ENCODE measurements at places on chromosomes 16 and 17.

GRCh38 chr17:32814836-32815235 is 62.1 kb downstream of the MYO1D start:
- no peak for DNase-seq

- DNase-seq, result no peak
Observed at GRCh38 chr17:83189044-83190003, 109.9 kb downstream of the METRNL start.

DNA sequence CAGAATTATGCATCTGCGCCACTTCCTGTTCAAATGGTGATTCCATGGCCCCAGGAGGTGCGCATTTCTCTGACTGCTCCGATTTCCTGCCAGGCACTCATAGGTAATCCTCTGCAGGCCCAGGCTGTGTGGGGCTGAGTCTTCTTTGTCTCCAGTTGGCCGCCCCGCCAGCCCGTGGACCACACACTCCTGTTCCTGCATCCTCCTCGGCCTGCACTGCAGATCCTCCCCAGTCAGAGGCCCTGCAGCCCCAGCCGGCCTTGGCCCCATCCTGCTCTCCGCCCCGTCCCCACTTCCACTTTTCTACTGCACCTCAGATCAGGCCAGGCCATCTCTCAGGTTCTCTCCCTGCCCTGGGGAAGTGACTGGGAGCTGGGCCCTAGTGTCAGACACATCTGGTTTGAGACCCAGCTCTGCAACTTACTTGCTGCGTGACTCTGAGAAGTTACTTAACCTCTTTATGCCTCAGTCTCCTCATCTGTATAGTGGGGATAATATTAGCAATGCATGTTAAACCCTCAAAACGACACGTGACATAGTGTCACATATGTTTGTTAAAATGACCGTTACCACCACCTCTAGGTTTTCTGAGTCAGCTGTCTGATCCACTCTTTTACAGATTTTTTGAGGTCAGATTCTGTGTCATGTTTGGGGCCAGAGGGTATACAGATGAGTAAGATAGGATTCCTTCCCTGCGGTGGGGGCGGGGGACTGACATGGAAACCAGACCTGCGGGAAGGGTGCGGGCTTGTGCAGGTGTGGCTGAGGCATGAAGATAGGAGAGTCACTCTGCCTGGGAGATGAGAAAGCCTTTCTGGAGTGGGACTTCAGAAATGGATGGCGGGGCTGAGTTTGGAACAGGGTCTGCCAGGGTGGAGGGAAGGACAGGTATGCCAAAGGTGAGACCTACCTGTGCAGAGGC is 12.8 kb downstream of the RAB11FIP4 start:
- no peak for DNase-seq

DNA sequence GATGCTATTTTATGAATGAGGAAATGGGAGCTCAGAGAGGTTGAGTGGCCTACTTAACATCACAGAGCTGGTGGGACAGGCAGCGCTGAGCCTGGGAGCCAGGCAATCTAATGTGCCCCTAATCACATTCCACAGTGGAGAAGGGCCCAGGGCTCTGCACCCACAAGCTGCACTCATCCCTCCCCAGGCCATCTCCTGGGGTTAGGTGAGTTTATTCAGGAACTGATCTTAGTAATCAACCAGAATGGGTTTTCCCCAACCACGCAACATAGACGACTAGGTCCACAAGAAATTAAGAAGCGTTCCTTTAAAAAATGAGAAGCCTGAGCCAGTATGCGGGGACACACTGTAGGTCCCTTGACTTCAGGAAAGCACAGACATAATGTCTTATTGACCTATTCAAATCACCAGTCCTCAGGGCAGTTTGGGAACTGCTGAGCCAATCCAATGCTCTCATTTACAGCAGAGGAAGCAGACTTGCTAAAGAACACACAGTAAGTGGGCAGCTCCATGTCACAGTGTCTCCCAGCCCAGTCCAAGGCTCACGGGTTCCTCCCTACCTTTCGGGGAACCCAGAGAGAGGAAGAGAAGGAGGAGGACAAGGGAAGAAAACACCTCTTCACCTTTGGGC is 2.3 kb downstream of the MPP3 start:
- DNase-seq, result no peak

GRCh38 chr16:64469351-64469750 is 652.5 kb downstream of the CDH11 start:
- DNase-seq, result no peak

DNA sequence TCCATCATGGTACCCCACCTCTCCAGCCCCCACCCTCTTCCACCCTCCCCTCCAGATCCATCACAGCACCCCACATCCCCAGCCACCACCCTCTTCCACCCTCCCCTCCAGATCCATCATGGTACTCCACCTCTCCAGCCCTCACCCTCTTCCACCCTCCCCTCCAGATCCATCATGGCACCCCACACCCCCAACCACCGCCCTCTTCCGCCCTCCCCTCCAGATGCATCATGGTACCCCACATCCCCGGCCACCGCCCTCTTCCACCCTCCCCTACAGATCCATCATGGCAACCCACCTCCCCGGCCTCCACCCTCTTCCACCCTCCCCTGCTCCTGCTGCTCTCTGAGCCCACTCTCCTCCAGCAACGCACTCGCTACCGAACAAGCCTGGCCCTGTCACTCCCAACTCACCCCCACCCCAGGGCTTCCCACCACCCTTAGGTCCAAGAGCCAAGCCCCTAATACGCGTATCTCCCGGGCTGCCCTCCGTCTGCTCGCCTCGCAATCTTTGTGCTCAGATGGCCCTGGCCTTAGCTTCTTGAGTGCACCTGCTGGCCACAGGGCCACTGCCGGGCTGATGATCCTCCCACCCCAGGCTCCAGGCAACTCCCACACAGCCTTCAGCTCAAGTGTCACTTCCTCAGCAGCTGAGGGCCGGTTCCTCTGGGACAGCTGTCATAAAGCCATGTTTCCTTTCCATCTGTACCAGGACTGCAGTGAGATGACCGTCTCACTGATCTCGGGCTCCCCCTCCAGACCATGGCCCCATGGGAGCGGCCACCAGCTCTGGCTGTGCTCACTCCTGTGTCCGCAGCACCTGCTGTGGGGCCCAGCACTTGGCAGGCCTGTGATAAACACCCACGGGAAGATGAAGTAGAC is 25.5 kb downstream of the KDM8 start:
- no peak for DNase-seq

DNA sequence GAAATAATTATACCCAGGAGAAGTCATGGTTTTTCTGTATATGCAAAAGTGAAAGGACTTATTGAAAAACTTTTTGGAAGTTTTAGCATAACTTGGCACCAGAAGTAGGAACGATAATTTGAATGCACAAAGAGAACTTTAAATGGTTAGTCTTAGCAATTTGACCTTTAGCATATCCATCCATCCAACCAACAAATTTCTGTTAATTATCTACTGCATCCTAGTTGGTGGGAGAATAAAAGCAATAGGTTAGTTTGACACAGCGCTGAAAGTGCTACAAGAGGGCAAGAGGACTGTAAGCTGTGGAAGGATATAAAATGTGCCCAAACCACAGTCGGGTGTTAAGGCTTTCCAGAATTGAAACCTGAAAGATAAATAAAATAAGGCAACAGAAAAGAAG is 17.6 kb downstream of the SPAG9 start:
- DNase-seq, result no peak

DNA sequence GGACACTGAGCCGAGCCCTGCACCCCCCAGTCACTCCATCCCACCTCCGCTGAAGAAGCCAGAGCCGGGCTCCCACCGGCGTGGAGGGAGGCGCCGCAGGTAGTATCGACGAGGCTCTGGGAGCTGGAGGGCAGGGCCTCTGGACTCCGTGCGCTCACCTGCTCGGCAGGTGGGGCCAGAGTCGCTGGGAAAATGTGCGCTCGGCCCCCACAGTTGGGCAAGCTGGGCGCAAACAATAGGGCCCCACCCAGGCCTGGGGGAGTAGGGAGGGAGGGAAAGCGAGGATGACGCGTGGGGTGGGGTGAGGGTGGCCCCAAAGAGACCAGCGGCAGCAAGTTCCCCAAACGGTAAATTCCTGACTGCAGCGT is 668 bp downstream of the JUP start:
- no peak for DNase-seq

GRCh38 chr16:66309-67182 is 5.9 kb downstream of the RHBDF1 start:
- DNase-seq, result no peak

- DNase-seq, result no peak
Observed at GRCh38 chr17:36697903-36698530, 96.6 kb downstream of the MRM1 start.

DNA sequence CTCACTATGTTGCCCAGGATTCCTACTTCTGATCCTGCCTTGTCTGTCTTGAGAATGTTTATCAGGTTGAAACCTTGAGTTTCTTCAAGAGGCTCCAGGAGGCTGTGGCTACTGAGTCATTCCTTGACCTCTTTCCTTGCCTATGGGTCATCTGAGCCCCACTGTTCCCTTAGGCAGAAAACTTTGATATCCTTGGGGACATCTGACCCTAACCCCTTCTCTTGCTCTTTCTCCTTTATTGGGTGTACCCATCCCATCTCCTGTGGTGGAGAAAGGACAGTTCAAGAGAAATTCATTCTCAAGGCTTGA is 12.5 kb downstream of the ARL4D start:
- DNase-seq, result no peak

DNA sequence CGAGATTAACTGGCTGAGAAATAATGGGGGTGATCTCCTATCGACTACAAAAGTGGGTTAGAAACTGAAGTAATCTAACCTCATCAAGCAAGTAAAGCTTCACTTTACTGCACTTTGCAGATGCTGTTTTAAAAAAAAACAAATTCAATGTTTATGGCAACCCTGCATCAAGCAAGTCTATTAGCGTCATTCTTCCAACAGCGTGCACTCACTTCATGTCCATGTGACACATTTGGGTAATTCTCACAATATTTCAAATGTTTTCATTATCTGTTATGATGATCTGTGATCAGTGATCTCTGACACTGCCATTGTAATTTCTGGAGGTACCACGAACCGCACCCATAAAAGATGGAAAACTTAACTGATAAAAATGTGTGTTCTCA is 70.8 kb downstream of the KANSL1 start:
- no peak for DNase-seq

DNA sequence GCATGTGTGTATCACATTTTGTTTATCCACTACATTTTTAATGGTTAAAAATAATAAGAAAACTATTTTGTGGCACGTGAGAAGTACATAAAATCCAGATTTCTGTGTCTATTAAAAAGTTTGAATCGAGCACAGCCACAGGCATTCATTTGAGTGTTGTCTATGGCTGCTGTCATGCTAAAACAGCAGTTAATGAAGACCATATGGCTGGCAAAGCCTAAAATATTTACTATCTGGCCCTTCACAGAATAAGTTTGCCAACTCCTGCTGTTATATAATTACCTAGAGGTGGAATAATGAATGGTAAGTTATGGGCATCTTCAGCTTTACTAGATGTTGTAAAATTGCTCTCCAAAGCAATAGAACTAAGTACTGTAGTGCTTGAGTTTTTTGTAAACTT is 30.5 kb downstream of the TMEM98 start:
- DNase-seq, result no peak

DNA sequence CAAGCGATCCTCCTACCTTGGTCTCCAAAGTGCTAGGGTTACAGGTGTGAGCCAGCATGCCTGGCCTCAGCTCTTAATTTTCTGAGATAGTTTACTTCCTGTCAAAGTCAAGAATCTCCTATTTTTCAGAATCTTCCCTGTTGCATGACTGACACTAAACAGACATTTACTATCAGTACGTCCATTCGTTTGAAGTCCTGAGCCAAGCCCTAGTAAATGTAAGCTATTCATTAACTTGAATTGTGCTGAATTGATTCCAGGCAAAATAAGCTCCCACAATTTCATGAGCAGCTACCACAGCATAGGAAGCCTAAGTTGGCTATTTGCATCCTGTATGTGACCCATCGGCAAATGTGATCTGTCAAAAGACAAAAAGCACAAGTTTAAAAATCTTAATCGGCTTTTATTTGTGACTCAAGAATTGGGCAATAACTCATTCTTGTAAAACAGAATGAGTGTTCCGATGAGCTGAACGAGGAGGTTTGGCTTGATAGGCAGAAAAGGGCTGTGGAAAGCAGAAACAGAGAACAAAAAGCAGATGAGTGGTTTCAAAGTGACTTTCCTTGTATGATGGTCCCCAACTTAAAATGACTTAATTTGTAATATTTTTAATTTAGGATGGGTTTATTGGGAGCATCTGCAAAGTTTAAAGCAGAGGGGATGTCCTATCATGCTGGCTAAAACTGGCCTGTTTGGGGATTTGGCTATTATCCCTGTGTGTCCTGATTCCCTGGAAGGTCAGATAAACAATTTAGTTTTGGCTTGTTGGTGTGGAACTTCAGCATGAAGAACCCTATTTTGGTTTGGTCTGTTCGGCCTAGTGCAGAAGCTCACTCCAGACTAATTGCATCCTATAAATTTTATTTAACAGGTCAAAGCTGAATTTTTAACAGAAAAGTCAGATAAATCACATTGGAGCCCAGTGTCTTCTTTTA is 14.2 kb downstream of the RNF112 start:
- DNase-seq, result no peak

DNA sequence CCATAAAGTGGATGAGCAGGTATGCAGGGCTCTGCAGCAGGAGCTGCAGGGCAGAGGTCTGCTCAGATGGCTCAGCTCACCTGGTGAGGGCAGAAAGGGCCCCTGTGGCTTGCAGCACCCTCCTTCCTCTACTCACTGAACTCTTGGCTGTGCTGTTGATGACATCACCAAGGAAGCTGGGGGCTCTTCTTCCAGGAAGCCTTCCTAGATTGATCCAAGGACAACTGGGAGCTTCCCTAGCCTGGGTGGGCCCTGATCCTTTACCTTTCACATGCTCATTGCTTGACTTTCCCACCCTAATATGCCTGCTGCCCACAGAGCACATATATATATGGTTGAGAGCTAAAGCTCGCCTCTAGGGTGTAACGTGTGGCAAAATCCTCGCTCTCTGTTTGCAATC is 2.5 kb downstream of the KIF19 start:
- no peak for DNase-seq

GRCh38 chr17:11900041-11900476 is 97.2 kb downstream of the ZNF18 start:
- DNase-seq, result no peak

DNA sequence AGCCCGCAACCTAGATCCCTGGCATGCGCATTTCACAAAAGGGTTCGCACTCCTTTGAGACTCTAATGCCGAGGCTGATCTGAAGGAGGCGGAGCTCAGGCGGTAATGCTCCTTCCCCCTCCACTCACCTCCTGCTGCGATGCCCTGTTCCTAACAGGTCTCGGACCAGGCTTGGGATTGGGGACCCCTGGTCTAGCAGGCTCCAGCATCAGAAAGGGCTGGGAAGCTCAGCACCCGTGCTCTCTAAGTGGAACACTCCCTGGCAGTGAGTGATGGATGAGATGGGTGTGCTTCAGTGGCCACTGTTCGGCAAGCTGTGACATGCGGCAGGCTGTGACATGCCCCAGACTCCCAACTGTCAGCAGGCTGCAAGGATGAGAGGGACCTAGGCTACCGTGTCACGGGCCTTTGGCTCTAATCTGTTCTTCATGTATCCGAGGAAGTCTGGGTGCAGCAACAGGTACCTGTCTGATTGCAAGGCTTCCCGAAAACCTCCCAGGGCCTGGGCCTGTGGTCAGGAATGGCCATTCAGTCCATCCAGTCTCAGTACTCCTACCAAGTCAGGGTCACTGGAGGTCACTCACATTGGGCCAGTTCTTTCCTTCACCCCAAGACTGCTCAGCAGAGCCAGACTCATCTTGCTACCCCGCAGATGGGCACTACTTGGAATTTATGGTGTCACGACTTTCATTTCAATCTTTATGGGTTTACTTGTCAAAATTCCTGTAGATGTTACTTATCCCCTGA is 1.3 kb upstream of the ST6GALNAC2 start:
- DNase-seq, result no peak

GRCh38 chr17:39014044-39014794 is 47.0 kb upstream of the FBXO47 start:
- DNase-seq, result no peak

All from NT2/D1 (cell line).